GM19239 (cell line): ENCODE measurements at places on chromosomes 3 and 15.

DNA sequence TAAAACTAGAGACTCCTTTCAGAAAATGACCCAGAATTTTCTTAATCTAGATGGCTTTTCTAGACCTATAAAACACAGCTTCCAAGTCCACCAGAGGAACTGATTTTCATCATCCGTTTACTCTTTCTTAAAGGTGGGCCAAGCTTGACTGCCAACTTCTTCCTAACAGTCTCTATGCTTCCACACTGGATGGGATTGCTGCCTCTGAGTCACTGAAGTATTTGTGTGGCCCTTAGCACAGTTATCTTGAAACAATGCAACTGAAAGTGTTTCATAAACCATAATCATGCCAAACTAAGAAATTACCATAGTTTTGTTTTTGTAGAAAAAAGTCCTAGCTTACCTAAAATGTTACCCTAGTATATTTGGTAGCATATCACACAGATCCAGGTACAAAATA is 985.7 kb downstream of the TUSC7 start:
- no peak for DNase-seq

- DNase-seq = no peak
These were observed 40.3 kb upstream of the TFRC start for GRCh38 chr3:196122021-196122687.

DNA sequence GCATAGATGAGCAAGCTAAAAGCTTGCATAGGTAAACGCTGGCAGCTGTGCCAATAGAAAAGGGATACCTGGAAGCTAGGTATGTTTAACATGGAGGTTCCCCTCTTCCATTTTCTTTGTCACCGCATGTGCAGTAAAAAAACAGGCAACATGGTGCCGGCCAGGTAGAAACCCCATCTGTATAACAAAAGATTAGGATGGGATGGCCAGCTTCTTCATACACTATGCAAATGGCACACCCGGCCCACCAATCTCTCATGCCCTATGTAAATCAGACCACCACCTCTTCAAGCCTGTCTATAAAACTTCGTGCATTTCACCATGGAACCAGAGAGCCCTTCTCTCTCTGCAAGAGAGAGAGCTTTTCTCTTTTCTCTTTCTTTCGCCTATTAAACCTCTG is 224.3 kb upstream of the P2RY1 start:
- DNase-seq = no peak

- DNase-seq = no peak
These were observed 6.7 kb downstream of the CCDC9B start for GRCh38 chr15:40333922-40334492.

GRCh38 chr15:81007428-81008064 is 6.8 kb downstream of the TLNRD1 start:
- no peak for DNase-seq

GRCh38 chr15:101148881-101149664 is 102.8 kb downstream of the CHSY1 start:
- DNase-seq = no peak

- no peak for DNase-seq
These were observed 153.1 kb downstream of the SEMA6D start for GRCh38 chr15:47870300-47870955.

DNA sequence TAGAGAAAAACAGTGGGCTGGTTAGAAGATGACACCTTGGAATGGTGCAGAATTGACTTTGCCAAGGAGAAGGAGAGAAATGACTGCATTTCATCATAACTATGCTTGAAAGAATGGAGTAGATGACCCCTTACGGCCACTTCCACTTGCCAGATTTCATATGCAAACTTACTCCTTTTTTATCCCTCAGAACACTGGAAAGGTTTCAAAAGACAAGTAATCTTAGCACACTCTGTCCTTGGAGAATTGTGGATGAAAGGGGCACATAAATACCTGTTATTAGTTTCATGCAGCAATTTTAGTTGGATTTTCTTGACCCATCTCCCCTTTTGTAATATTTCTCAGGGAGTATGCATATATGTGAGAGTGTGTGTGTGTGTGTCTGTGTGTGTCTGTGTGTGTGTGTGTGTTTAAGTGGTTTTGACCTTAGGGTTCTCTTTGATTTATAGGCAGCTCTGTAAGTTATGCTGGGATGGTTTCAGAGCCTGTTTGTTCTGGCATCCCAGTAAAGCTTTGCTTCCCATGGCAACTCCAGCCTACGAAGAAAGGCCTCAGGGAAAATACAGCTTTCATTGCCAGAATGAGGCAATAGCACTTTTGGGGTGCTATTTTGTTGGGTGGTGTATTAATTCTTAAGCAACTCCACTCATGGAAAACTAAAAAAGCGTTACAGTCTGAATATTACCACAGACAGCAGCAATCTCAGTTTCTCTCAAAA is 122.2 kb upstream of the TP63 start:
- no peak for DNase-seq

GRCh38 chr3:36730966-36731365 is 33.4 kb downstream of the DCLK3 start:
- DNase-seq = no peak

- no peak for DNase-seq
These were observed 54.1 kb upstream of the TIPARP start for GRCh38 chr3:156620260-156620659.

DNA sequence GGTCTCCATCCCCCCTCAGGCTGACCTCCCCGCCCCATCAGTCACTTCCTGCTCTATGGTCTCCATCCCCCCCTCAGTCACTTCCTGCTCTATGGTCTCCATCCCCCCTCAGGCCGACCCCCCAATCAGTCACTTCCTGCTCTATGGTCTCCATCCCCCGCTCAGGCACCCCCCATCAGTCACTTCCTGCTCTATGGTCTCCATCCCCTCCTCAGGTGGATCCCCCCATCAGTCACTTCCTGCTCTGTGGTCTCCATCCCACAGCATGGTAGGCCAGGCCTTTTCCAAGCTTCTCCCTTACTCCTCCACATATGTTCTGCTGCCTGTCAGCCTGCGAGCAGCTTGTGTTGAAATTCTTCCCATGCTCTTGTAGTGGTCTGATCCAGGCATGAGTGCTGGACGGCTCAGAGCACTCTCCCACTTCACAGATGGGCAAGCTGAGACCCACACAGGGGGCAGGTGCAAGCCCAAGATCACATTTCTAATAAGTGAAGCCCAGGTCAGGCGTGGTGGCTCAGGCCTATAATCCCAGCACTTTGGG is 36.8 kb downstream of the BDH1 start:
- no peak for DNase-seq

DNA sequence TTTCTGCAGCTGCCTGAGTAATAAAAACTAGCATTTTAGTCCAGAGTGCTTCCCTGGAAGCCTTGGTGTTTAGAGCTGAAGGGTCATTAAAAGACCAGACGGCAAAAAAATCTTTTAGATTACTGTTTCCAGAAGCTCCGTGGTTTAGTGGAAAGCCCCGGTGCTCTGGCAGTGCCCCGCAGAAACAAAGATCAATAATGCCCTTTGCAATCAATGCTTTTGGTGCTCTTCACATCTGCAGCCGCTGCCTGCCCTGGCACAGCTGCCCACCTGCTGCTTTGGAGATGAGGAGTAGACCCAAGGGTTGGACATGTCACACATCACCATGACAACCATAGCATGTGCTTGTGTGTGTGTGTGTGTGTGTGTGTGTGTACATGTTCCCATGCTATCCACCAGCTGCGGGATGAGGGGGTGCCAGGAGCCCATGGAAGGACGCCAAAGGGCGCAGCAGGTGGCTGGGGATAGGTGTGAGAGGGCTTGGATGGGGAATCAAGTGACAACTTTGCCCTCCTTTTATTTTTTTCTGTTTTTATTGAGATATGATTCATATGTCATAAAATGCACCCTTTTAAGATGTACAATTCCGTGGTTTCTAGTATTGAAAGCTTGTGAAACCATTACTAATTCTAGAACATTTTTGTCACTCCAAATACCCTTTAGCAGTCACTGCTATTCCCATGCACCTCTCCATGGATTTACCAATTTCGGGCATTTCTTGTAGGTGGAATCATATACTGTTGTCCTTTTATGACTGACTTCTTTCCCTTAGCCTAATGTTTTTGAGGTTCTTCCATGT is 75.7 kb upstream of the KLHL25 start:
- DNase-seq = no peak

GRCh38 chr15:96703794-96704550 is 373.5 kb downstream of the NR2F2 start:
- no peak for DNase-seq

GRCh38 chr3:44337248-44337785 is 1.2 kb upstream of the TCAIM start:
- no peak for DNase-seq

GRCh38 chr3:159947220-159947619 is 41.4 kb upstream of the IL12A start:
- no peak for DNase-seq

DNA sequence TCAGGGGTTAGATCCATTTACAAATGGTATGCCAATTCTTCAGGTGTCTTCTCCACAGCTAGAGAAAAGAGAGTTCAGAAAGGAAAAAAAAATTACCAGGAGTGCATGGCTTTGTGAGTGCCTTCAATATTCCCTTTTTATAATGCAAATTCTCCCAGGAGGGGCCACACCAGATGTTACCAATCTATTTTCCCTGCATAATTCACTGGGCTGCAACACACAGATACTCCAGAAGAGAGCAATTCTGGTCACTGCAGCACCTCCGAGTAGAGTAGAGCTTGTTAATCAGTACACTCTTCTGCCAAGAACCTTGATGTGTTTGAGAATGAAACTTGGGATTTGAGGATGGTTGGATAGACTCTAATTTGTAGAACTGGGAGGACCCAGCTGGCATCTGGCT is 80.7 kb upstream of the SPRED1 start:
- no peak for DNase-seq

GRCh38 chr15:58749532-58750337 is at the start of gene ADAM10:
TSS of gene ADAM10 (minus strand) at chr15:58749707. CDS start at chr15:58749534, 173 bp downstream.
- DNase-seq = peak; percentile 93
